Stimulated activated naive CD8-positive, alpha-beta T cell treated with anti-CD3 and anti-CD28 coated beads, Interleukin-15, Interleukin-2, amounts not matched to agents 100 U/mL and 50 U/mL, for 24 hours (primary cell): ENCODE measurements at places on chromosomes 5 and 9.

DNA sequence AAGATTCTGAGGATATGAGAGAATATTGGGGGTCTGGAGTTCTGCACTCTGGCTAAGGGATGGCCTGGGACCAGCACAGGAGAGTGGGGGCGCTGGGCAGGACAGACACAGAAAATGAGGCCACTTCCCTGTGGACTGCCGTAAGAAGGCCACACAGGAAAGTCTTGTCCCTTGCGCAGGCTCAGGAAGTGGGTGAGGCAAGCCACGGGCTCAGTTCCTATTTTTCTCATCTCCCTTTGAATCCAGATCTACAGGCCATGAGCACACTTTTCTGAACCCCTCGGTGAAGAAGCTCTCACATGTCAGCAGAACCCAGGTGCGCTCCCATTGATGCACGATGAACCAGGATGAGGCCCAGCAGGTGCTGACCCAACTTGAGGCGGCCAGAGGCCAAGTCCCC is 207.4 kb downstream of the AGTPBP1 start:
- DNase-seq, result no peak

- DNase-seq, result no peak
Measured at GRCh38 chr5:67770431-67771025, 445.0 kb upstream of the PIK3R1 start.

DNA sequence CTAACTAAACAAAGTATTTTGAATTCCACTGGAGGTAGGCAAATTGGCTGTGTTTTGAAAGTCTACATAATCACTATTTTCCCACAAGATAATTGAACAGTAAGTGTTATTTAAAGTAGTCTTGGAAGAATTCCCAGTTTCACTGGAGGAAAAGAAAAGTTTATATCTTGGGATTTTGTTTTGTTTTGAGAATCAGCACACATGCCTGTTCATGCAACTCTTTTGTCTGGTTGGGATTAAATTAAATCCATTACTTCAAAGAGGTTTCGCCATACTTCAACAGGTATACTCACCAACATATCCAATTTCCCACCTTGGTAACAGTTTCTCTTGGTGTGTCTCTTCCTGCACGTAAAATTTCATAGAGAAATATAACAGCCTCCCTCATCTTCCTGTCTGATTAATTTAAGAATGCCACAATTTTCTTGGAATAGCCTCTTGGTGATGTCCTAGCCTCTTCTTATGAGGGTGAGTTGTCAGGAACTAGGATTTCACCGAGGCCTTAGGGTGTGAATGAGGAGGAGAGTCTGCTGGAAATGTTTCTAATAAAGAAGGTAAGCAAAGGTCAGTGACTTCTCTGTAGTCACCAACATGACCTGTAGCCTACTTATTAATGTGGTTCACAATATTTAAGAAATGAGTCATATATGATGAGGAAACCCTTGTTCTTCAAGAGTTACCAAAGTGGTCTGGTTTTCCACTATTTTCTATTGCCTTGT is 48.1 kb downstream of the ITGA2 start:
- DNase-seq, result no peak

- DNase-seq, result no peak
Measured at GRCh38 chr9:23774266-23774665, 51.8 kb downstream of the ELAVL2 start.

DNA sequence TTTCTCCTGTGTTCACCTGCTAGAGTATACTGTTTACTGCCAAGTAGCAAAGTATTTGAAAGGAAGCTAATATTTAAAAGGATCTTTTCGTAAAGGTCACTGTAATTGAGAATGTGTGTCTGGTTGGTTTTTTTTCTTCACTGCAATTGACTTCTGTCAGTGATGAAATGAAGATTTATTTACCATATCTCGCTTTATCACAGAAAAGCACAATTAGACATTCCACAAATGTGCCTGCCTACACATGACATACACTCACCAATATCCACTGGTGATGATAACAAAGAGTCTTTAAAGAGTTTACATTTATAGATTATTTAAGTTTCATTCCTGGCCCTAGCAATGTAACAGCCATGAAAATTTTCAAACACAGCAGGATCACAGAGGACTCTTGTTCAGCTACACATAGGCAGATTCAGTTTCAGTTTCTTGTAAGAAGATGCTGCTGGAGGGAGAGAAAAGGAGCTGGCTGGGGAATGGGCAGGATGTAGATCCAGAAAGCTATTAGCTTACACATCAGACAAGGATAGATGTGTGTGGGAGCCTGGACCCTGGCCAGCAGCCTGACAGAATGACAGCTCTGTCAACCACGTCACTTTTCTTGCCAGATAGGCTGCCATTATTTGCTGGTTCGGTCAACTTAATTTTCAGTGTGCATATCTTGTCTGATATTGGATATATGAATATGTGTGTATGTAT is 104.0 kb downstream of the GDNF start:
- DNase-seq, result no peak

- no peak for DNase-seq
Measured at GRCh38 chr9:68932458-68932857, 81.5 kb downstream of the PRKACG start.

- DNase-seq, result no peak
Measured at GRCh38 chr9:18606846-18607245, 132.9 kb downstream of the ADAMTSL1 start.
